Astrocyte (in vitro differentiated cells and primary cell): ENCODE measurements at places on chromosomes 2 and 18.

DNA sequence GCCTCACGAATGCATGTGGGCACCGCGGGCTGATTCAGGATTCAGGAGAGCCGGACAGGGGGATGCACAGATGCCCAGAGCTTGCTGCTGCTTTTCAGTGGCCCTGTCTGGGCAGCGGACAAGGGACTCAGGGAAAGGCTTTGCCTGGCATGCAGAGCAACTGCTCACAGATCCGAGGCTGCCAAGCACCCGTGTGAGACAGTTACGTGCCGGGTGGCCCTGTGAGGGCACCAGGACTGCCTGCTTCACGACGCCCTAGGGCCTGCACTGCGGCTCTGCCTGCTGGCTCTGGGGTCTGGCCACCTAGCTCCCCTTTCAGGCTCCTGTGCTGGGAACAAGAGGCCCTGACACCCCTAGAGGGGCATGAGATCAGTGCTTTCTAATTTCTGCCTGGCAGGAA is 221.4 kb upstream of the PXDN start:
- DNase-seq, result no peak

DNA sequence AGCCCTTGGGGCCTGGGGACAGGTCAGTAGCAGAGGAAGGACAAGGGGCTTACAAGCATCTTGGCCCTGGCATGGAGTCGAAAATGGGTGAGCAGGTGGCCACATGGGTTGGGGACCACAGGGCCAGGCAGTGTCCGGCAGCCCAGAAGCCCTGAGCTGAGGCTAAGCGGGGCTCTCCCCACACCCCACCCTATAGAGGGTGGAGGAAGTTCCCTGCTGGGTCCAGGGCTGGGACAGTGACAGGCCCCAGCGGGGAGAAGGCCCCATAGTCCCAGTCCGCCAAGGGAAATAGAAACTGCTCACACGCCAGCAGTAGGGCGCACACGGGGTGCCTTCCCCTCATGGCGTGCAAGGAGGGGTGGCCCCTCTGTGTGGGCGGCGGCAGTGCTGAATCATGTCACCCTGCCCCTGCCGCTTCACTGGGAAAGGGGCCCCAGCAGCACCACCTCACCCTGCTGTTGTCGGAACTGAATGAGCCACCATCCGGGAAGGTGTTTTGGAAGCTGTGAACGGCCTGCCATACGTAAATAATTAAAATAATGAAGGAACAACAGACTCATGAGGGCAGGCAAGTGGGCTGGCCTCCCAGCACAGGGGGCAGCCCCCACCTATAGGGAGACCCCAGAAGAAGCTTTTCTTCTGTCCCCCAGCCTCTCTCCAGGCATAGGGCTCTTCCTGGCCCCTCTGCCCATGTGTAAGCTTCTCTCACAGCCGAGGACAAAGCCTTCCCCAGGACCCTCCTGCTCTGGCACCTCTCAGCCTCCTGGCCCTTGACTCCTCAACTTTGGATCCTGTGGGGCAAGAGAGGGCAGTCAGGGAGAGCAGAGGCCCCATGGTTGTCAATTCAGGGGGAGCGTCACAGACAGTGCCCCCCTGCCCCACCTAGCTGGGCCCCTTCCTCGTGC is 12.7 kb upstream of the DUSP2 start:
- no peak for DNase-seq

DNA sequence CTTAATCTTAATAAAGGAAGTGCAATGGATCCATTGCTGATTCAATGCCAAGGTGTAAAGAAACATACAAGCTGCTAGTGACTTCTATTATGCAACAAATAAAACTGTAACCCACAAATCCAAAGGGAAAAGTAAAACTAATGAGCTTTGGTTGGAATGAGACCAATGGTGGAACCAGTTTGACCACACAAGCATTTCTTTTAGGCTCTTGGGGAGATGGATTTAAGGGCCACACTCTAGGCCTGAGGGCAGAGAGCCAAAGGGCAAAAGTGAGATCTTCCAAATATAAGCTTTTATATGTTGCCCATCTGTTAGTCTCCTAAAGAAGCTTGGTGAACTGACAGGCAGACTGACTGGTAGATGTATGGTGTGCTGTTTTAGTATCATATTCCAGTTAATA is 41.5 kb upstream of the MMADHC start:
- no peak for DNase-seq

DNA sequence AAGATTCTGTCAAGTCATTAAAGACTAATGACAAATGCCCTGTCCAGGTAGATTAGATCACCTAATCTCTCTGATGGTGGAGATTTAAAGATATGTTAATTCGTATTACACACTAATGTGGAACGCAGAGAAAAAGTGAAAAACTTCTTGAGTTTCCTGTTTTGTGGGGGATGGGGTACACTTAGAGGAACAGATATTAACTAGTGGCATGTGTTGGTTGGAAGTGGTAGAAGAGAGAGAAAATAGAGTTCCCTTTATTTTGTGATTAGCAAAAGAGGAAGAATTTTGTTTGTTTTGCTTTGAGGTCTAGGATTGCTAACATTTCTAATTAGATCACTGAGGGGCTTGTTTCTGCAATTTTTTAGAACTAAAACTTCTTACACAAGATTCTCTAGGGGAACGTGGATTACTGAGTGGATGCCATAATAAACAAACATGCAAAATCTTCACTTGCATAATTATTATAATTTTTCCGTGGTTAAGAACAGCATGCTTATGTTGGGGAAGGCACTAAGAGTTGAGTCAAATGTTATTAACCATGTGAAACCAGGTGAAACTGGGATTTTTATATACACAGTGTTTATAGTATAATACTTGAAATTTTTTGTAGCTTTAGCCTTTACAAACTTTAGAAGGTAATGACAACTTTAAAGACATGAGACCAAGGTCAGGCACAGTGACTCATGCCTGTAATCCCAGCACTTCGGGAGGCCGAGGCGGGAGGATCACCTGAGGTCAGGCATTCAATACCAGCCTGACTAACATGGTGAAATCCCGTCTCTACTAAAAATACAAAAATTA is 97.4 kb upstream of the STK17B start:
- DNase-seq, result no peak

GRCh38 chr2:14861181-14861580 is 228.7 kb downstream of the LRATD1 start:
- no peak for DNase-seq

DNA sequence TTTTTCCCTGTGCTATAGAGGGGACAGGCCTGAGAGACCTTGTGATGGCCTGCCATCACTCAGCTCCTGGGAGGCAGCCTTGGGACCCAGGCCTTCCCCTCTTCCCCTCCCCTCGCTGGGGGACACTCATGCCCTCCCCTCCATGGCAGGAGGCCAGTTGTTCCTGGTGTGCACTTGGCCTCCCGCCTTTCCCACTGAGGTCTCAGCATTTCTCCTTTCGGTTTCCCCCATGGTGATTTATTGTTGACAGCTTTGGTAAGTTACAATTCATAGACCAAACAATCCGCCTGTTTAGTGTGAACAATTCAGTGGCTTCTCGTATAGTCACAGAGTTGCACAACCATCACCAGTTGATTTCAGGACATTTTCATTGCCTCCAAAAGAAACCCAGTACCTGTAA is 10.2 kb upstream of the CNDP1 start:
- no peak for DNase-seq

DNA sequence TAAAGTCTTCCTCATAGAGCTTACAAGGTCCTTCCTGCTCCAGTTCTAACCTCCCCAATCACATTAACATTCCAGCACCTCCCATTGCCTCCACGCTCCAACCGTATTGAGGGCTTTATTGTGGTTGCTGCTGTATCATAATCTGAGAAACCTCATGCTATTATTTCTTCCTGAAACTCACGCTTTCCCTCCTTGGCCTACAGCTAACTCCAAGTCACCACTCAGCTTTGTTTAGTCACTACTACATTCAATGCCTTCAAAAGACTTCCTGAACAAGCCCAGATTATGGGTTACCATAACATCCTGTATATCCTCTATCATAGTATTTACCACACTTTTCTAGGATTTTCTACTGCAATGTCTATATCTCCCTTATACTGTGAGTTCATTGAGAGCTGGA is 230.4 kb downstream of the IKZF2 start:
- no peak for DNase-seq

DNA sequence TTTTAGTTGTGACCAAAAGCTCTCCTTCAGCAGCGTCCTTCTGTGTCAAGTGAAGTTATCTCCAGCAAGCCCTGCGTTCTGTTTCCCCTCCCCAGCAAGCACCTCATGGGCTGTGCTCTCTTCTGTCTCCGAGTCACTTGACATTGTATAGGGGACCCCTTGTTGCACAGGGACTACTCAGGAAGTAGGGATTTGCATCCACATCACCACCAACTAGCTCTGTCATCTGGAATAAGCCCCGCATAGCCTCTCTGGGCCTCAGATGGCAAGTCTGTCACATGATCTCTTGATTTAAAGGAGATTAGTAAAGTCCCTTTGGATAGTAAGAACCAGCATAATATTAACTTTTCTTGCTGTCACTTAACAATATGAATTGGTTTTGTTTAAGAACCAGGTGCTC is 32.0 kb upstream of the STPG4 start:
- no peak for DNase-seq

DNA sequence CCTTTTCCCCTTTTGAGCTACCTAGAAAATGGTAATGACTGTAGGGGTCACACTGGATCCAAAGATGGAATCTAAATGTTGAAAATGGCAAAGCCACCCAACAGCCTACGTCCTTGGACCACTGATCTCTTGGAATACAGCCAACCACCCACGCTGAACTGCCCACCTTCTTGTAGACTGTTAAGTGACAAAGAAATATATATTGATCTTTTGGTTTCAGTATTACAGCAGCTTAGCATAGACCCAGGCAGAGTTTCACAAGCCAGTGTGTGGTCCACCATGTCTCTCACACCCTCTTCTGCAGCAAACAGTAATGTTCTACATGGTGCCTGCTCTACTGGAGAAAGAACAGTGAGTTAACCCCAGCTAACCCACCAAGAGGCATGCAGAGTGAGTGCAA is 20.2 kb downstream of the CACNB4 start:
- no peak for DNase-seq

GRCh38 chr18:6901286-6901926 is 171.9 kb downstream of the ARHGAP28 start:
- DNase-seq, result no peak

GRCh38 chr2:178531168-178531567 is 50.9 kb downstream of the PLEKHA3 start:
- DNase-seq, result no peak

DNA sequence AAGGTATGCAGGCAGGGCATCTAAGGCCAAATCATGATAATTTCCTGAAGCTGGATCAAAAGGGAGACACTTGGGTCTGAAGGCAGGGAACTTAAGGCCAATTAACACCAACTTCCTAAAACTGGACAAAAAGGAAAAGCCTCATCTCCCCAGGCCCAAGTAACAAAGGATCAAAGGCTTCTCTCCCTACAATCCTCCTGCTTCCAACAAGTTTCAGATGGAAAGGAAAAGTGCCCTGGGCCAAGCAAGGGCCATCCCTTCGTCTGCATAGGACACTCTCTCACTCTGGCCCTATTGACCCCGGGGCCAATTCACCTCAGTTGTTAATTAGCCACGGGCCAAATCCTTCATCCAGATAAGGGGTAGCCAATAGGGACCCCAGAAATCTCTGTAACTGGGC is 1335.8 kb upstream of the CDH2 start:
- DNase-seq, result no peak

- DNase-seq, result peak; percentile 4
These were observed 454.1 kb upstream of the SALL3 start for GRCh38 chr18:78525366-78526111.

- DNase-seq, result no peak
These were observed 56.4 kb downstream of the ICOS start for GRCh38 chr2:203993011-203993410.

- DNase-seq, result no peak
These were observed 162.5 kb upstream of the SETBP1 start for GRCh38 chr18:44518091-44518615.

DNA sequence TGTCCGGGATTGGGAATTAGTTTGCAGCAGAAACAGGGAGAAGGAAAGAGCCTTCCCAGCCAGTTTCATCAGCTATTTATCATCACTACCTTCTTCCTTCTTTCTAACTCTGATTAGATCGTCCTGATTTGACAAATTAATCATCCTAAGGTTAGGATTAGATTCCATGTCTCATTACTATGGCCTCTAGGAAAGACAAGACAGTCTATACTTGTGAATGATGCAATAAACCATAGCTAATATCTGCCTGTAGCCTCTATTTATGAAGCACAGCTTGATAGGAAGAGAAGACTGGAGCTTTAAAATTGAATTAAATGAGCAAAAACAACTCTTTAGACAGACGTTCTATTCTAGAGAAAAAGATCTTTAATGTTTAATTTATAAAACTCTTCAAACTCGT is 25.2 kb upstream of the FRZB start:
- no peak for DNase-seq

DNA sequence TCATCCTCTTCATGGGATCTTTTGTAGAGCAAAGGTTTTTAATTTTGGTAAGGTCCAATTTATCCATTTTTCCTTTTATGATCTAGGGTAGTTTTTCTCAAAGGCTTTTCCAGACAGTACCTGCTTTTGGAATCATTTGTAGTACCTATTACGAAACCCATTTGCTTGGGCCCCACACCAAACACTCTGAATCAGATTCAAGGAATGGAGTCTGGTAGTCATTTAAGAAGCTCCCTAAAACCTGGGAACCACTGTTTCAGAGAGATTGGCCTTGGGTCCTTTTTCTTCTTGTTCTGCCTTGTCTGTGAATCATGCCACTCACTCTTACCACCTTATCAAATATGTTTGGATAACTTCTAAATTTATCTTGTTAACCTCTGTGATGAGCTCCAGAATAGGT is 40.3 kb downstream of the OSBPL6 start:
- DNase-seq, result peak; percentile 33

DNA sequence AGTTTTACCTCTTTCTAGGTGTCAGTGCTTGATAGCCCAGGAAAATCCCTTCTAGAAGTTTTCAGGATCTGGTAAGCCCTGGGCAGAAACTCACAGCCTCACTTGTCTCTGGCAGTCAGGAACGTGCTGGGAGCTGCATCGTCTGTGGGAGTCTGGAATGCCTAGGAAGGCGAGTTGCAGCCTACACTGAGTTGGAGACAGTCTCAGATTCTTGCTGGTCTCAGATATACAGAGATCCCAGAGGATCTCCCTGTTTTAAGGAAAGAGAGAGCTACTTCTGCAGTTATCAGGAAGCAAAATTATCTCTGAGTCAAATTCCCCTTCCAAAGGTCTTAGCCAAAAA is 104.4 kb upstream of the CDC42EP3 start:
- peak; percentile 87 for DNase-seq

DNA sequence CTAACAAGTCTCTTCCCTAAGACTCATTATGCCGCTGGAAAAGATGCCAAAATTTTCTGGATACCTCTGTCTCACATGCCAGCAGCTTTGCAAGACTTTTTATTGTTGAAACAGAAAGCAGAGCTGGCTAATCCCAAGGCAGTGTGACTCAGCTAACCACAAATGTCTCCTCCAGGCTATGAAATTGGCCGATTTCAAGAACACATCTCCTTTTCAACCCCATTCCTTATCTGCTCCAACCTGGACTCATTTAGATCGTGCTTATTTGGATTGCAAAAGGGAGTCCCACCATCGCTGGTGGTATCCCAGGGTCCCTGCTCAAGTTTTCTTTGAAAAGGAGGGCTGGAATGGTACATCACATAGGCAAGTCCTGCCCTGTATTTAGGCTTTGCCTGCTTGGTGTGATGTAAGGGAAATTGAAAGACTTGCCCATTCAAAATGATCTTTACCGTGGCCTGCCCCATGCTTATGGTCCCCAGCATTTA is 26.3 kb downstream of the DHRS9 start:
- DNase-seq, result peak; percentile 99

GRCh38 chr18:77754475-77755044 is 504.9 kb downstream of the GALR1 start:
- DNase-seq, result no peak
